Immature natural killer cell (primary cell): ENCODE measurements at places on chromosomes 1 and 21. TPM values are rescaled to one million over a fixed set of nuclear protein-coding genes. Genes with fewer than 3 reads are reported as not detected.
A peak's percentile ranks its signal among the peaks of the same experiment; 100 is the strongest.

GRCh38 chr1:4613606-4614370 lies 40.6 kb upstream of the AJAP1 start:
- no peak for DNase-seq
- no peaks in the 10 kb centered on the region for H3K36me3 ChIP-seq
- peaks cover 1% of the 10 kb centered on the region for H3K27me3 ChIP-seq
- no peaks in the 10 kb centered on the region for H3K4me1 ChIP-seq

Gene SPRR1A
- polyA plus RNA-seq: not detected

Gene PLEKHG5
- polyA plus RNA-seq: not detected

DNA sequence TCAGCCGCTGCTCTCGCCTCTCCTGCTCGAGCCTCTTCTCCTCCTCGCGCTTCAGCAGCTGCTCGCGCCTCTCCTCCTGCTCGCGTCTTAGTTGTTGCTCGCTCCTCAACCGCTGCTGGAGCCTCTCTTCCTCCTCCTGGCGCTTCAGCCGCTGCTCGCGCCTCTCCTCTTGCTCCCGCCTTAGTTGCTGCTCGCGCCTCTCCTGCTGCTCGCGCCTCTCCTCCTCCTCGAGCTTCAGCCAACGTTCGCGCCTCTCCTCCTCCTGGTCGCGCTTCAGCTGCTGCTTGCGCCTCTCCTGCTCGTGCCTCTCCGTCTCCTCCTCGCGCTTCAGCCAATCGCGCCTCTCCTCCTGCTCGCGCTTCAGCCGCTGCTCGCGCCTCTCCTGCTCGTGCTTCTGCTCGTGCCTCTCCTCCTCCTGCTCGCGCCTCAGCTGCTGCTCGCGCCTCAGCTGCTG lies 3.7 kb downstream of the TCHH start:
- no peak overlapping the region for H3K4me3 ChIP-seq
- peaks cover 17% of the 10 kb centered on the region for H3K27me3 ChIP-seq
- H3K4me1 ChIP-seq: no peaks in the 10 kb centered on the region
- no peak overlapping the region for H3K27ac ChIP-seq
- DNase-seq: no peak

Gene HPCAL4
- 0.13 TPM for polyA plus RNA-seq

GRCh38 chr1:174969977-174970376 lies 29.8 kb upstream of the CACYBP start:
- peak overlapping the region; percentile 79 for H3K4me3 ChIP-seq
- peaks cover 14% of the 10 kb centered on the region for H3K36me3 ChIP-seq
- H3K27ac ChIP-seq: peak overlapping the region; percentile 98
- H3K27me3 ChIP-seq: peaks cover 20% of the 10 kb centered on the region
